ENCODE measurements at places on chromosomes 1 and 21.

DNA sequence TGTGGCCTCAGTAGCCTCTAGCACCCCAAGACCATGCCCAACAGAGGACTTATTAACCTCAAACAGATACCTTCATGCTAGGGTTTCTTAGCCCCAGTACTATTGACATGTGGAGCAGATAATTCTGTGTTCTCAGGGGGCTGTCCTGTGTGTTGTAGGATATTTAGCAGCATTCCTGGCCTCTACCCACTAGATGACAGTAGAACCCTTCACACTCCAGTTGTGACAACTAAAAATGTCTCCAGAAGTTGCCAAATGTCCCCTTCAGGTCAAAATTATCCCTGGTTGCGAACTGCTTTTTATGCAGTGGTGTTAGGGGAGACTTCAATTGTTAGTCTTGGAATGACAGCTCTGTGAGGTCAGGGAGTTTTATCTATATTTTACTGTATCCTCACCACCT, 8.1 kb downstream of the KAZN start:
- no peak for DNase-seq

GRCh38 chr1:176957603-176958002, 206.9 kb downstream of the ASTN1 start:
- no peak for DNase-seq

DNA sequence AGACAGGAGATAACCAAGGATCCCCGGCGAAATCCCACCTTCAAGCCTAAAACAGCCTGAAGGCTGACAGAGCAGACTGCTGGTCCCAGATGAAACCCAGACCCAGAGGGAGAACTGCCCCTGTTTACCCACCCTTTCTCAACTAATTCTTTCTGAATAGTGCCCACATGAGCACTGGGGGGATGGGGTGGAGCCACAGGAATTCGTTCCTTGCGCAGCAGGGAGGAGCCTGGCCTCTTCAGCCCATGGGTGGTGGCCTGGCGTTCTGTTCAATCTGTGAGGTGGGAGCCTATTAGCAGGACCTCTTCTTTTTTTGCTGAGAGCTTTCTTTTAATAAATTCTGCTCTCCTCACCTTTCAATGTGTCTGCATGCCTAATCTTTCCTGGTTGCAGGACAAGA, 6.6 kb upstream of the AK5 start:
- no peak for DNase-seq

- DNase-seq, result no peak
These were observed 55.7 kb downstream of the XCL2 start for GRCh38 chr1:168488138-168488537.

DNA sequence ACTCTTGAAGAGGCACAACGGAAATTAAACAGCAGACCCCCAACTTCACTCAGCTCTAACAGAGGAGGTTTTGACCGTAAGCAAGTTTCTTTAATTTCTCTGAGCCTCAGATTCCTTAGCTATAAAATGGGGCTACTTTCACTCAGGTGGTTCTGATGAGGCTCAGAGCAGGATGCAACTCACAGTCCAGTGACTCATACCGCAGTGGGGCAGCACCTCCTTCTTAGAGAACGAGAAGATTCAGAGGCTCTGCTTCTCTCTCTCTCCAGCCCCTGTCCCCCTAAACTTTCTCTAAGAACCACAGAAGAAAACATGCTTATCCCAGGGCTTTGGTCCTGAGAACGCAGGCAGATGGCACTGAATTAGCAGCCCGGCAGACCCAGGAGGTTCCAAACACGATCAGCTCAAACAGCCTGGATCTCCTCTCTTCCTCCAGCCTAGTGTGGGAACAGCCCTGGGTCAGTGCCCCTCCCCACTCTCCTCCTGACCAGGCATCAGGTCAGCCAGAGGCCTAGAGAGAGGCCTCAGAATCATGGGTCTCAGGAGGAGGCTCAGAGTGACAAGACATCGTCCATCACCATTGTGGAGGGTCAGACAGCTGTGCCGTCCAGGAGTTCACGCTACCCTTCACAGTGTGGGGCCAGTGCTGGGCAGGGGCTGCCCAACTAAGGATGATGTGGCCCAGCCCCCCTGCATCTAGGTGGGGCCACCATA, 433.0 kb downstream of the PTPRU start:
- no peak for DNase-seq

- no peak for DNase-seq
These were observed 7.1 kb upstream of the DDX59 start for GRCh38 chr1:200676829-200677228.

DNA sequence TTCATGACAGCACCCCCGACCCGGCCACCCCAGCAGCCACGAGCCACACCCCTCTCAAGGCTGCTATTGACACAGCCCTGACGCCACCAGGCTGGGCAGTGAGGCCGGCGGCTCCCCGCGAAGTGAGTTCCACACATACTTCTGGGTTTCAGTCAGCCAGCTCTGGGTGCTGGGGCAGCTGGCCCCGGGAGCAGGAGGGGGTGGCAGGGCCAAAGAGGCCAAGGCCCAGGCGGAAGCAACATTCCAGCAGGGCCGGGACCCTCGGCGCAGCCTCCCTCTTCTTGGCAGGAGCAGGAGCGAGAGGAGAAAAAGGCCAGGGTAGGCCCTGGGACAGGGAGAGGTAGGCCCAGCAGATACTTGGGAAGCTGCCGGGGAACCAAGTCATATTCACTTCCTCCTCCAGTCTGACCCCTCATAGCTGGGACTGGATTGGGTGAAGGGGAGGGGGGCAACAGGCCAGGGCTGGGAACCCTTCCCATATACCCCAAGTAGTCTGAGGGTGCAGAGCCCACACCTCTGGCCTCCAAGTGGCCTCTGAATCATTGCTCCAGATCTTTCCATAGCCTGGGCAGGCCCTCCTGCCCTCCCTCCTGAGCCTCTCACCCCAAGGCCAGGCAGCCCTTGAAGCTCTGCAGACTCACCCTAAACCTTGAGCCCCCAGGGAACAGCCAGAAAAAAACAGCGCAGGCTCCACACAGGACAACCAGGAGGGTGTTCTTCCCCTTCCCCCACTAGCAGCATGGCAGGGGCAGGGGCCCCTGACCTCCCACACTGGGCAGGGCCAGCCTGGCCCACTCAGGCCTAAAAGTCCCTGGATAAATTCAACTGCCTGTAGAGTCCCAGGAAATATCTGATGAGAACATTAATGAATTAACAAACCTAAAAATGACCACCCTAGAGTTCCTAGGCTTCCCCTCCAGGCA, 5.7 kb downstream of the HSPG2 start:
- DNase-seq, result no peak

- DNase-seq, result no peak
These were observed 94.5 kb downstream of the TNR start for GRCh38 chr1:175648927-175649326.

GRCh38 chr1:59186656-59187055, 110.2 kb upstream of the FGGY start:
- DNase-seq, result no peak

DNA sequence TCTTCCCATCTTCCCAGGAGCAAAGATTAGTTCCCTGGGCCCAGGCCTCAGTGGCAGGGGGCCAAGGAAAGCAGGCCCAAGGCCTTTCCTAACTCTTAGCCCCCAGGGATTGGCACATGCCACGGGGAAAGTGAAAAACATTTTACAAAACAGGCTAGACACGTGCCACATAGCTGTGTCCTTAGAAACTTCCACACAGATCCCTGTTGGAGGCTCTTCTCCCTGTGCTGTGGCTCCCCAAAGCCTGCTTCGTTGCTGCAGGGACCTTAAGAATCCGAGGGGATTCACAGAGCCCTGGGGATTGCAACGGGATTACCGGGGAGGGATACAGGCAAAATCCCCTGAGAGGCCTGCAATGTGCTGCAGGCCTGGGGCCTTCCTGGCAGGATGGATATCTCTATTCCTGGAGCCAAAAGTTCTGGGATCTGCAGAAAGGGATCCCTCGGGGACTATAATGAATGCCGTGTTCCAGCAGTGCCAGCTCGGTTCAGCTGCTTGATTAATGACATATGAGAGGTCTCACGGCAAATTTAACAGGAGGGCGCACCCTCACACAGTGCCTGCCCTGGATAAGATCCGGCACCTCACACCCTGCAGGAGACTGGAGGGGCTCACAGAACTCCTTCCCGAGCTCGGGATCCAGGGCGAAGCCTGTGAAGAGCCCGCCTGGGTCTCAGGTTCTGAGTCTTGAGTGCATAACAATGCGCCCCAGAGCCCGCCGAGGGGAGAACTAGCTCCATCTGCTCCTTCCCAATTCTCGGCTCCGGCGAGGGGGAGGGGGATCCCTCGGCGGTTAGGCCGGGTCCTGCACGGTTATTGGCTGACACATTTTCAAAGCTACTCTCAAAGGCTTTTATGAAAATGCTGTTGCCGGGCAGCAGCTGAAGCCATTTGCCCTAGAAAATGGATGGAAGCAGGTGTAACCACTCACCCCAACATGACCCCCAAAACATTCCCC, 15.3 kb upstream of the RGS8 start:
- no peak for DNase-seq

GRCh38 chr21:46552274-46552673, 52.6 kb downstream of the S100B start:
- no peak for DNase-seq

- DNase-seq, result no peak
These were observed 77.6 kb upstream of the PGBD5 start for GRCh38 chr1:230503726-230504125.

DNA sequence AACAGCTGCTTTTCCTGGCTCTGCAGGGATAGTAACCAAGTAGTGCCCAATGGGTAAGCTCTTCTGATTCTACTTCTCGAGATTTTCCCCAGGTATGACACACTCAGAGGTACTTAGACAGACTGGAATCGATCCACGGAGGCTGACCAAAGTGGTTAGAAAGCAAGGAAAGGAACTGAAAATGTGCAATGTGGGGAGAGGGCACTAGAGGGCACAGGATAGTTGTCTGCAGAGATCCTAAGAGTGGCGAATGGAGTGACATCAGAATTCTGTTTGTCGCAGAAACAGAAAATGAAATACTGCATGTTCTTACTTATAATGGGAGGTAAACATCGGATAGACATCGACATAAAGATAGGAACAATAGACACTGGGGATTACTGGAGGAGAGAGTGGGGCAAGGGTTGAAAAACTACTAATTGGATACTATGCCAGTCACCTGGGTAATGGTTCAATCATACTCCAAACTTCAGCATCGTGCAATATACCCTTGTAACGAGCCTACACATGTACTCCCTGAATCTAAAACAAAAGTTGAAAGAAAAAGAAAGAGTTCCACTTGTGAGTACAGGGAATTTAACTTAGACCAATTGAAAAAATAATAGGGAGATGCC, 23.3 kb downstream of the CYP2J2 start:
- no peak for DNase-seq

- no peak for DNase-seq
These were observed 3.8 kb upstream of the GUCA2A start for GRCh38 chr1:42168391-42168670.

DNA sequence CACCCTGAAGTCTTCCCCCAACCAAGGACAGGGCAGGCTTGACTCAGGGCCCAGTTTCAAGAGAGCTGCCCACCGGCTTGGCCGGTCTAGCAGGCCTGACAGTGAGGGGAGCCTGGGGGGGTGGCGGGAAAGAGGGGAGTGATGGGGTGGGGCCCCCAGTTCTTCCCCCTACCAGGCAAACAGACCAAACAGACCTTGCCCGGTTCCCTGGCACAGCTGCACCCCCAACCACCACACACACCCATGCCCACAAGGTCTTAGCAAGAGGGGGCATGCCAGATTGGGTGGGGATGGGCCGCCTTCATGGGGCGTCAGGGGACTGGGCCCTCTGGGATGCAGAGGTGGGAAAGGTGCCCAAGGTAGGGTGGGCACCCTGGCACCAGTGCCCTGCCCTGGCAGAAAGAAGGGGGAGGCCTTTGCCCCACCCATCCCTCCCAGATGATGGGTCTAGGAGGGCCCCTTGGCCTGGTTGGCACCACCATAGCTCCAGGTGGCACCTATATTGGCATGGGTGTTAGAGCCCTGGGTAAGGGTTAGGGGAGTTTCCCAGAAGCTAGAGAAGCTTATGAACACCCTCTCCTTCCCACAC, 8.9 kb downstream of the ZBTB7B start:
- no peak for DNase-seq

DNA sequence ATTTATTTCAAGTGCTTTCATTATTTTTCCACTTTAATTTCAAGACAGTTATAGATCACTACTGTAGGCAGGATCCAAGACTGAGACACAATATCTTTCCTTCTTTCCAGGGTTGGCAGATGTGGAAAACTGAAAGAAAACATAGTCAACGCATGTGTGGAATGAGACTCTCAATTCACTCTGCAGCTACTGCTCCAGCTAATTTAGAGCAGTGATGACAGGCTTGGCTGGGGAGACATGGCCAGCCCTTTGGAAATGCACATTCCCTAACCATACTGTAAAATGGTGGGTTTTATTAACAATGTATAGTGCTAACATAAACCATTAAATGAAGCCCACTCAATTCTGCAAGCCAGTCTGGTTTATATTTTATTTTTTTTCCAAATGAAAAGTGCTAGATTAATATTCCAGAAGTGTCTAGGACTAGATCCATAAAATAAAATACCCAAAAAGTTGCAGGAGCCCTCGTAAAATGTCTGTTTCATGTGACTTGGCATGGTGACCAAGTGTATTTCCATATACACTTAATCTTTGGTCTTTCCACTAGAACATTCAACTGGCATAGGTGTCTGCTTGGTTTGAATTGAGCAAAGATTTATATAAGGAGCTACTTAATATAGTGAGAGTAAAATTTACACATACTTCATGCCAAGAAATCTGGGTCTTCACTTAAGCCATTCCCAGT, 32.9 kb downstream of the COL11A1 start:
- no peak for DNase-seq

DNA sequence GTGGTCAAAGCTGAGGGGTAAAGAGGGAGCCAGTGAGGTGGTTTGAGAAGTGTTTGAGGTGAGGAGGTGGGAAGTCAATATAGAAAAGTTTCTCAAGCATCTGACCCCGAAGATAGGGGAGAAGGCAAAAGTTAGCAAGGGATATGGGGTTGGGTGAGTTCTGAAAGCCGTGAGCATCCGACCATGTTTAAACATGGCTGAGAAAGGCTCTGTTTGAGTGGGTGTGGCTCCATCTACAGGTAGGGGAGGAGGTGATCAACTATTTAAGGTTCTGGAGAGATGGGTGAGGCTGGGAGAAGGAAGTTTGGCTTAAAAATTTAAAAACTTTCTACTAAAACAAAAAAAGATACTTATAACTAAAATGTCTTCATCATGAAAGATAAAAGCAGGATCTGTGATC, 273.8 kb downstream of the KCNJ6 start:
- peak; percentile 5 for DNase-seq
